Airway epithelial cell (primary cell): ENCODE measurements at places on chromosomes 2 and 18. TPM values are rescaled to one million over a fixed set of nuclear protein-coding genes. Genes with fewer than 3 reads are reported as not detected.

Gene DSG4
- 0.05 and 0.07 TPM in 2 replicates for total RNA-seq

Gene CNGA3
- not detected in 2 replicates for total RNA-seq

Gene C2orf76
- total RNA-seq, result 5.4 and 8.6 TPM in 2 replicates

Gene RNF144A
- 0.23 and 0.99 TPM in 2 replicates for total RNA-seq

Gene ELMOD3
- 11.4 and 13.3 TPM in 2 replicates for total RNA-seq

Gene MCEE
- total RNA-seq, result 6.8 and 7.0 TPM in 2 replicates

Gene KLHL30
- total RNA-seq, result 0.07 TPM in 1 of 2 replicates, not detected in the other

Gene COMMD1
- 40.9 and 43.1 TPM in 2 replicates for total RNA-seq

Gene UGT1A5
- total RNA-seq, result 3.2 TPM in 1 of 2 replicates, not detected in the other

Gene RALBP1
- 54.2 and 67.6 TPM in 2 replicates for total RNA-seq

Gene CMPK2
- total RNA-seq, result not detected in 2 replicates

Gene DES
- total RNA-seq, result not detected in 2 replicates

Gene OR6B2
- total RNA-seq, result not detected in 2 replicates

Gene PCARE
- total RNA-seq, result not detected in 2 replicates

Gene GREB1
- 0.07 TPM in 1 of 2 replicates, not detected in the other for total RNA-seq

Gene SLC14A1
- not detected in 2 replicates for total RNA-seq

Gene GEN1
- total RNA-seq, result 11.1 and 11.8 TPM in 2 replicates

Gene STK11IP
- total RNA-seq, result 12.5 and 18.9 TPM in 2 replicates

Gene RNF152
- total RNA-seq, result 11.1 and 16.0 TPM in 2 replicates

Gene CYTIP
- total RNA-seq, result not detected in 2 replicates
